ENCODE measurements at places on chromosomes 1 and 21.

DNA sequence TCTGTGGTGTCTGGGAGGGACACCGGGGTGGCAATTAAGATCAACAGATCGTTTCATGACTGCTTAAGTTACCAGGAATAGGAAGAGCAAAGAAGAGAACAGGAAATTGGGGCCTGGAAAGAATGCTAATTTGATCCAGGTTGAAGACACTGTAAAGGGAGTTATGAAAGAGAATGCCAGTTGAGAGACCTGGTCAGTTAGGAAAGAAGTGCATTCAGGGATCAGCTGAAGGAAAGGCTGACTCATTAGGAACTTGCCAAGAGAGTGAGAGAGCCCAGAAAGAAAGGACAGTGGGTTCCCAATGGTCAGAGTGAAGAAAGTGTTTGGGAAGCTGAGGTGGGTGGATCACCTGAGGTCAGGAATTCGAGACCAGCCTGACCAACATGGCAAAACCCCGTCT lies 119.6 kb downstream of the UBE2U start:
- no peak for DNase-seq

DNA sequence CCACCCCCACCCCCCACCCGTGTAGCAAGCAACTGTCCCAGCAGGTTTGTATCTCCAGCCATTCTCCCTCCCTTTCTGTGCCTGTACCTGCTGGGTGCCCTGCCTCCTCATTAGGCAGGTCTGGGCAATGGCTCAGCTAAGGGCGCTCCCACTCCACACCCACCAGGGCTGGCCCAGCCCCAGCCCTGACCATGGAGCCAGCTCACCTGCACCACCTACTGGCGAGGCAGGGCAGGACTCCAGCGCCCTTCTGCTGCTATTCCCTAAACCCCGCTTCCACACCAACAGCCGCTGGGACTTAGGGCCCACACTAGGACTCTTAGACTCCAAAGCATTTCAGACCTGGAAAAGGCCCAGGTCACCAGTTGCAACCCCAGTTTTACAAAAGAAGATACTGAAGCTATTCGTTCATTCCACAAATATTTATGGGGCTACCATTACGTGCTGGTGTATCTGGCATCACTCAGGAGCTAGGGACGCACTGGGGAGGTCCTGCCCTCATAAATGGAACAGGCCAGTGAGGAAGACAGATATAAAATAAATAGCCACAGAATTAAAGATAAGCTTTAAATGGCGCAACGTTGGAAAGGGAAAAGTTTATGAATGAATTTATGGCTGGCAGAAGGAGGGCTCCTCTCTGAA lies 24.0 kb downstream of the PGLYRP3 start:
- peak; percentile 17 for DNase-seq

- DNase-seq: no peak
These were observed 5.1 kb downstream of the ATF3 start for GRCh38 chr1:212613440-212614335.

- no peak for DNase-seq
These were observed 6.3 kb upstream of the POU3F1 start for GRCh38 chr1:38052750-38053415.

DNA sequence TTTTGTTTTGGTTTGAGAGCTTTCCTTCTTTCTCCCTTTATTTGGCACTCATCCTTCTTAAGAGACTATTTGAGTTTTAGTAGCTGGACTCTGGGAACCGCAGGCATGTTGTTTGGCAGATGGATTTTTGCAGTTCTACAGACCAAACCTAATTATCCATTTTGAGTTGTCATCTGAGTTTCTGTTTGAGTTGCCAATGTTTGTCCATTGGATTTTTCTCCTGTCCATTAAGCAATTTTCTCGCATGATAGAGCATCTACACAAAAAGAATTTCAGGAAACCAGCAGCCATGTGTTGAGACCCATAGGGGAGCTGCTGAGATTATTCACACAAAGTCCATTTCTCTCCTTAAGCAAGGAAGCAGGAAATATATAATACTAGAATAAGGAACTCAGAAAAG lies 17.2 kb upstream of the CXADR start:
- DNase-seq: no peak

DNA sequence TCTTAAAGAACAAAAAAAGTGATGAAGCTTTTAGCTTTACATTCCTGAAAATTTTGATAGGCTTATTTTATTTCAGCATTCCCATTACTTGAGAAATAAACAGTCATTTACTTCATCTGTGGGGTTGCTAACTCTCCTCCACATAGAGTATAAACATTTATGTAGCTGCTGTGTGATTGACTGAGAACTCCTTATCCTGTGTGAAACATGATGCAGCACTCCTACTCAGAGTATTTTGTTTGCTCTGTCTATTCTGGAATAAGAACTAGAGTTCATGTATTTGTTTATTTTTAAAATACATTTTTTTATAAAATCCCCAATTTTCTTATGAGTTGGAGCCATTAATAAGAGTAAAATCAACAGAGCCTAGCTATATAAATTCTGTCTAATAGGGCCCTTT lies 318.7 kb upstream of the SPAG17 start:
- DNase-seq: no peak

DNA sequence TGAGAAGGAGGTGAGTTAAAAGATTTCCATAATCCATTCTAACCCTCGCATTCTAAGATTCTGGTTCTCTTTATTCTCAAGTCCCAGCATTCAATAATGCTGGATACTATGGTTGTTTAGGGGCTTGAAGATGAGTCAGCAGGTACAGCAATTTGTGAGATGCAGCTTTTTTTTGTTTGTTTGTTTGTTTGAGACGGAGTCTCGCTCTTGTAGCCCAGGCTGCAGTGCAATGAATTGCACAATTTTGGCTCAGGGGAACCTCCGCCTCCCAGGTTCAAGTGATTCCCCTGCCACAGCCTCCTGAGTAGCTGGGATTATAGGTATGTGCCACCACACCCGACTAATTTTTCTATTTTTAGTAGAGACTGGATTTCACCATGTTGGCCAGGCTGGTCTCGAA lies 23.3 kb downstream of the EIF4G3 start:
- no peak for DNase-seq

DNA sequence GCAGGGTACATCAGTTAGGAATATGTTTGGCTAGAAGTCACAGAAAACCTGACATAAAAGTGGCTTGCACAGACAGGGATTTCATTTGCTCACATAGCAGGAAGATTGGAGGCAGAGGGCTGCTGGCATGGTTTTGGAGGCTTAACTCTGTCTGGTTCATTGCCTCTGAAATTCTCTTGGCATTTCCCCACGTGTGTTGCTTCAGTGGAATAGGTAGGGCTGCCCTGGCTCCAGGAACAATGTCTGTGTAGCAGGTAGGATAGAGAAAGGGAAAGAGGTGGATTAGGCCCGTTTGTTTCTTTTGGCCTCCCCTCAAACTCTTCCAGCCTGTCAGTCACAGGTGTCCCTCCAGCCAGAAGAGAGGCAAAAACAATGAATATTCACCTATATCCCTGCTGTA lies 20.5 kb upstream of the SIPA1L2 start:
- no peak for DNase-seq

- DNase-seq: no peak
These were observed 44.0 kb downstream of the IGSF21 start for GRCh38 chr1:18151436-18152122.

GRCh38 chr1:221716713-221717484 lies 25.0 kb downstream of the DUSP10 start:
- DNase-seq: no peak

GRCh38 chr1:9759939-9760338 lies 63.8 kb downstream of the CLSTN1 start:
- DNase-seq: no peak

DNA sequence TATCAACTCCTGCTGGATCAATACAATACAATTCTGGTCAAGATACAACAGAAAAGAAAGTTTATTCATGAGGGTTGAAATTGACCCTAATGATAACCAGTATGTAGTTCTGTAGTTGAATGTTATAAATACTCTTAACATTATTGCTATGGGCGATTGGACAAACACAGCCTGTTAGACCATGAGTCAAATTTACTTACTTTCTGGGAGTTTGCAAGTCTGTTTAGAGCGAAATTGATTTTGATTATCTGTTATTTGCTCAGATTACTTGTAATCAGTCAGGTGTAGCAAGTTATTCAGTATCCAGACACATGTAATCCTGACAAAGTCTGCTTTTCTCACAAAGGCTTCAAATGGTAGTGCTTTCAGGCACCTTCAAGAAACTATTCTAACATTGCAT lies 216.6 kb upstream of the B3GALT2 start:
- DNase-seq: no peak

GRCh38 chr1:118986555-118987467 lies 1.3 kb downstream of the TBX15 start:
- no peak for DNase-seq

- no peak for DNase-seq
These were observed 42.4 kb downstream of the FBXO2 start for GRCh38 chr1:11611638-11612327.

- no peak for DNase-seq
These were observed 222.7 kb upstream of the GJB5 start for GRCh38 chr1:34532113-34532512.

DNA sequence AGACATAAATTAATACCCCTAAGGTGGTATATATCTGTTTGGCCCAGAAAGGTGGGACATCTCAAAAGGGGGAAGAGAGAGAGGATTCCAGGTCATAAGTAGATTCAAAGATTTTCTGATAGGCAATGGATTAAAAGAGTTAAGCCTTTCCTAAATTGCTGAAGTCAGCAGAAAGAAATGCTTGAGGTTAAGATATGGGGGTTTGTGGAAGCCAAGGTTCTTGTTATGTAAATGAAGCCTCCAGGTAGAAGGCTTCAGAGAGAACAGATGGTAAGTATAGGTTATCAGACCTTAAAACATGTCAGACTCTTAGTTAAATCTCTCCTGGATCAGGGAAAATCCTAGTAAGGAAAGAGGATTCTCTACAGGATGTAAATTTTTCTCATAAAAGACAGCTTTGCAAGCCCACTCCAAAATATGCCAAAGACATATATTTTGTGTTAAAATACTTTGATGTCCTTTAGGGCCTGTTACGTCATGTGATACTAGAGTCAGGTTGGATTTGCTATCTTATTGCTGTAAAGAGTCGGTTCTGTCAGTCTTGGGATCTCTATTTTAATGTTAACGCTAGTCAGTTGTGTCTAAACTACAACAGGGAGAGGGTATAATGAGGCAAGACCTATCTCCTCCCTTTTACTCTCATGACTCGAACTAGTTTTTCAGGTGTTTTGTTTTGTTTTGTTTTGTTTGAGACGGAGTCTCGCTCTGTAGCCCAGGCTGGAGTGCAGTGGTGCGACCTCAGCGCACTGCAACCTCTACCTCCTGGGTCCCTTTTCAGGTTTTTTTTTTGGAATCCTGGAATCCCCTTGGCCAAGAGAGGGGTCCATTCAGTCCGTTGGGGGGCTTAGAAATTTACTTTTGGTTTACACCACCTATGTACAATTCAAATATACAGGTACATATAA lies 30.6 kb downstream of the RGS2 start:
- no peak for DNase-seq

DNA sequence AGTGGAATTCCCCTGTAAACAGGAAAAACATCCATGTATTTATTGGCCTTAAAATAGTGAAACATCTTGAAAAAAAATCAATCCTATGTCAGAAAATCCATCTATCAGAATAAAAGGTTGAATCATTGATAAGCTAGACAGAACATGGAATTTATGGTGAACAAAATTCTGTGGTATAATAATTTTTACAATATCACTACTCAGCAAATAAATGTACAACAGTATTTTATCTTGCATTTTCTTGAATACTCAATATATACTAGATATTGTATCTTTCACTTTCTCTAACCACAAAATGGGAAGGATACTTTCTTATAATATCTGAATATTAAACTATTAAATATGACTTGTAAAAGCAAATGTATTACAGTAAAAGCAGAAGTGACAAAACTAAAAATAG lies 5.7 kb upstream of the UBE4B start:
- DNase-seq: no peak

DNA sequence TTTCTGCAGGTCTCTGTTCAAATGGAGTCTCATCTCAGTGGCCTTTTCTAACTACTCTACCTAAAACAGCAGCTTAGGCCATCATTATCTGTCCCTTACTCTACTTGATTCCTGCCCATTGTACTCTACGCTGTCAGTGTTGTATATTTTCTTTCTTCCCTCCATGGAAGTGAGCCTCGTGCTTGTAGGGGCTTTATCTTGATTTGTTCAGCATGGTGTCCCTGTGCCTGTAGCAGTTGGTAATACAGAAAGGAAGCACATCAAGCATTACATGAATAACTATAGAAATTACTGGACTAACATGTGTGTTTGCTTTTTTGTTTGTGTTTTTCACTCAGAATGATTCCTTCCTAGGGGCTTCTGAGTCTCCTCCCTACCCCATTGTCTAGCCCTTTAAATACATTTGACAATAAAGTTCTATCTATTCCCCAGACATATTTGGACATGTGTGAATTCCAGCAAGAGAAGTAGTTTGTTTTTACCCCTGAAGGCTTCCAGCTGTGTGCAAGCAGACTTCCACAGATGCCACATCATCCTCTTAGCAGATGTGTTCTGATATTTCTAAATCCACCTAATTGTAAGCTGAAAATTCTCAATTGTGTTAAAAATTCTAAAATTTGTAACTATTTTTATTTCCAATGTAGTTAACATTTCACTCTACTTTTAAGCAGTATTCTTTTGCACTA lies 40.3 kb downstream of the PRMT2 start:
- DNase-seq: no peak

DNA sequence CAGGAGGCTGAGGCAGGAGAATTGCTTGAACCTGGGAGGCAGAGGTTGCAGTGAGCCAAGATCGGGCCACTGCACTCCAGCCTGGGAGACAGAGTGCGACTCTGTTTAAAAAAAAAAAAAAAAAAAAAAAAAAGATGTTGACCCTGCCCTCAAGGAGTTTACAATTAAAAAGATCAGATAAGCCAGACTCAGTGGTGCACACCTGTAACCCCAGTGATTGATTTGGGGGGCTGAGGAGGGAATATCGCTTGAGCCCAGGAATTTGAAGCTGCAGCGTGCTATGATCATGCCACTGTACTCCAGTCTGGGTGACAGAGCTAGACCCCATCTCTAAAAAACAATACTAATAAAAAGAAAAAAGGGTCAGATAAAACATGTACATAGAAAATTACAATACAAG lies 1.6 kb upstream of the SESN2 start:
- no peak for DNase-seq

DNA sequence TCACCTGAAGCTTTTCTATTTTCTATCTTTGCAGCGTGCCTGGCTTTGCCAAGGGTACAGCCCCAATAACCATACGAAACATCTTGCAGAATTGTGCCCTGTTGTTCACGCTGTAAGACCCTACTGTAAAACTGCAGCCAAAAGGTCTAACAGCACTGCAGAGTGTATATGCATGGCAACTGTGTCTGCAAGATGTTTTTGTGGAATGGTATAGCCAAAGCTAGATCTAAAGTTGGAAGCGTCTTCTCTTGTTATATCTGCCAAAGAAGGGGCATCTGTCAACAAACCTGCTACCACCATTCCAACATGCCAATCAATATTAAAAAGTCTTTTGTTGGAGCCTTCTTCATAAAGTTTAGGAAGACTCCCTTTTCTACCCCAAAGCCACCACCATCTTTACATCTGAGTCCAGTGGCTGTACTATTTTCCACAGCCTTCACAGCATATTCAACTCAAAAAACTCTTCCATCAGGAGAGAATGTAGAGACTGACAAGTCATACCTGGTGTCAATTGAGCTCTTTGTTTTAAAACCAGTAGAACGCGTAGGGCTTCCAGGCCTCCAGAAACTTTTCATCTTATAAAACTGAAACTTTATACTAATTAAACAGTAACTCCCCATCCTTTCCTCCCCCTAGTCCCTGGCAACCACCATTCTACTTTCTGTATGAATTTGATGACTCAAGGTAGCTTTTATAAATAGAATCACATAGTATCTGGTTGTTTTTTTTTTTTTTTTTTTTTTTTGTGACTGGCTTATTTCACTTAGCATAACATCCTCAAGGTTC lies 40.0 kb downstream of the ZSCAN20 start:
- DNase-seq: no peak
